ENCODE measurements at places on chromosomes 2 and 18.

DNA sequence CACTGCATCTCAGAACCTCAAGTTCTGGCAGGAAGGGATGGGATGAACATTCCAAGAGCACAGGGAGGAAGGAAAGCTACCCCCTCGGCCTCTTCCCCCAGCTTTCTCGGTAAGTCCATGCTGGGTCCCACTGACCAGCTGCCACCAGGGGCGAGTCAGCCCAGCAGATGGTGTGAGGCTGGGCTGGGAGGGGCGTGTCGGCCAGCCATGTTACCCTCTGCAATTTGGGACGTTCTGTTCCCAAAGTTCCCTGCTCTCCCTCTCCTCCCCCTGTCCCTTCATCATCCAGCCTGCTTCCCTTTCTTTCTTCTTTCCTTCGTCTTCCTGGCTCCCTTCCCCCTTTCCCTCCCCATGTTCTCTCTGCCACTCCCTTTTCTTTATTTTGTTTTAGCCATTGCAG lies 74.3 kb upstream of the TNP1 start:
- no peak for DNase-seq

DNA sequence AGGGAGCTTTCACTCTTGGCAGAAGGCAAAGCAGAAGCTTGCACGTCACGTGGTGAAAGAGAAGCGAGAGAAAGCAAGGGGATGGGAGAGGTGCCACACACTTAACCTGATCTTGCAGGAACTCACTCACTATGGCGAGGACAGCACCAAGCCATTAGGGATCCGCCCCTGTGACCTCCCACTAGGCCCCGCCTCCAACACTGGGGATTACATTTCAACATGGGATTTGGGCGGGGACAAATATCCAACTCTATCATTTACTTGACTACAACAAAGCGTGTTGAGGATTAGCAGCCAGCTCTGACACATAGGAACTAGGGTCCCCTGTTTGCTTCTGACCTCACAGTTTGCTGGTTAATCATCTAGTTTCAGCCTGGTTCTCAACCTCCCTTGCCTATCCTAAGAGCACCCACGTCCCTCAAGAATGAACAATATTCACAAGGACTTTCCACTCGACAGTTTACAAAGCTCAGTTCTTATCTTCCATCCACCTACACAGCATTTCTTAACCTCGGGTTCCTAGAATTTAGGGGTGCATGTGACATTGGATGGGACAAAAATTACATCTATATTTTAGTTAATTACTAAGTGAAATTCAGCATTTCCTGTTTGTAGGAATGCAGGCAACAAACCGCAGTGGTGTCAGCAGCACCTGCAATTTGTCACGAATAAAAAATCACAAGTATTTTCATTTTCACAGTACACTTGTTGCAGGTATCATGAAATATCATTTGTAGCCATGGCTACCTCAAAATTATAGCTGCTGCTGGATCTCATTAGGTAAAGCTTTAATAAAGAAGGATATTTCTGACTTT lies 36.0 kb downstream of the LBH start:
- DNase-seq = no peak

- DNase-seq = no peak
These were observed 107.1 kb downstream of the UNC80 start for GRCh38 chr2:209878701-209879100.

DNA sequence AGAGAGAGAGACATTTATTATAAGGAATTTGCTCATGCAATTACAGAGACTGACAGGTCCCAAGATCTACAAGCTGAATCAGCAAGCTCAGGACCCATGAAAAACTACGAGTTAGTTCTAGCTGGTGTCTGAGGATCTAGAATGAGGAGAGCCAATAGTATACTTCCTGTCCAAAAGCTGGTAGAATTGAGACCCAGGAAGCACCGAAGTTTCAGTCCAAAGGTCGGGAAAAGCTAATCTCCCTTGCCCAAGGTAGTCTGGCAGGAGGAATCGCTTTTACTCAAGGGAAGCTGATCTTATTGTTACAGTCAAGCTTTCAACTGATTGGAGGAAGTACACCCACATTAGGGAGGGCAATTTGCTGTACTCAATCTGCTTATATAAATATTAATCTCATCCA lies 389.6 kb downstream of the ADCYAP1 start:
- DNase-seq = no peak

- no peak for DNase-seq
These were observed 5.6 kb downstream of the METTL5 start for GRCh38 chr2:169819106-169819505.

DNA sequence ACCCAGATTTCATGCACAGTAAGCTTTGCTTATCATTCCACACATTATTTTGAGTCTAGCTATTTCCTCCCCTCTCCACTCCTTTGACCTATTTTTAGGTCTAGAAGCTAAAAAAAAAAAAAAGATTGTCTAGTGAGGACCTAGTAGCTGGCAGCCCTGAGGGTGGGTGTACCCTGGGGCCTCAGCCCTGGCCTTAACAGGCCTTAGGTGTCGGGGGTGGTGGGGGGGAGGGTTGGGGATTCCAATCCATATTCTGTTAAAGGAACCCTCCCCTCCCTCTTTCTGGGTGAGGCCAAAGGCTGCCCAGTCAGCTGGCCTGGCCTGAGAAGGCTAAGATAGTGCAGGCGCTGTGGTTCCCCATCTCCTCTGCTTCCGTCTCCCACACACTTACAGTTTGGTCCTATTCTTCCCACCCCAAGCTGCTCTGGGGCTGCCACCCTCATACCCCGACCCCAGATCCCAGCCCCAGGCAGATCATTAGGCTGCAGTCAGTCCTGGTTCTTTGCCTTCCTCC lies 65.5 kb upstream of the HK2 start:
- DNase-seq = no peak

DNA sequence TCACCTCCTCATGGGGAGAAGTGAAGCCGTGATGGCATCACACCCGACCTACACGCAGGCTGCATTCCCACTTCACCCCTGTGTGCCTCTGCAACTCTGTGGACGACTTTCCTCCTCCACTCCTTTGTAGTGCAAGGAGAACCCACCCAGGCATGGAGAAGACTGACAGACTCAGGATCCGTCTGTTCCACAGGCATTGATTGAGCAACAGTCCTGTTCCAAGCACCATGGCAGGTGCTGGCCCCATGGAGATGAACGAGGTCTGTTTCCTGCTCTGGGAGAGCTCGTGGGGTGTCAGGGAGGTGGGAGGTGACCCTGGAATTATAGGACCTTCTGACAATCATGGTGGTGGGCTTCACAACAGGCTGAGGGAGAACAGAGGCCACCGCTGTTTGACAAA lies 284.7 kb upstream of the HDAC4 start:
- no peak for DNase-seq

DNA sequence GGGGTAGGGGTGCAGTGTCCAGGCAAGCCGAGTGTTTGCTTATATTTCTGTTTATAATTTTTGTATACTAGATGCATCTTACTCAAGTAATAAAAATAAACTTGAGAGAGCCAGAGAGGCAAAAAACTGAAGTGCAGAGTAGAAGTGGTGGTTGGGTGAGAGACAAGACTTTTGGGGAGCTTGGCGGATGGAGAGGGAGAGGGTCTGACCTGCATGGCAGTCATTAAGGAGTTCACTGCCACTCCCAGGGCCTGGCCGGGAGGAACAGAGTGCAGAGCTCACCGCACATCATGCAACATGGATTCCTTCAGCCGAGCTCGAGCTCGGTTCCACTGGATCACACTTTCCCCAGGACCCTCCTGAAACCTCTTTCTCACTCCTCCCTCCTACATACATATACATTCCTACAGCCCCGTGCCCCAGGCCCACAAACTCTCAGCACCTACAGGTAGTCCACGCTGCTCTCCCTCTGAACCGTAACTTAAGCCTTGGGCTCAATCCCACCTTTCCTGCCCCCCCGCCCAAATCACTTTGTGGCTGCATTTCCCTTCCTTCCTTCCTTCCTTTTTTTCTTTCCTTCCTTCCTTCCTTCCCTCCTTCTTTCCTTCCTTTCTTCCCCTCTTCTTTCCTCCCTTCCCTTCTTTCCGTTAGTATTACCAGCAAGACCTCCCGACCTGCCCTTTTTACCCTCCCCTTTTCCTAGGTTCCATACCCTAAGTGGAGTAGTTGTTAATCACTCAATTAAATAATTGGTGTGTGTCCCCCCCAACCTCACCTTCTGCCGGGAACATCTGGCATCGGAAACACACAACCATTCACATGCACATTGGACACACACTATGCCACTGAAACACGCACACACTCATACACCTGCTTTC lies 37.1 kb upstream of the ATP6V1B1 start:
- no peak for DNase-seq

DNA sequence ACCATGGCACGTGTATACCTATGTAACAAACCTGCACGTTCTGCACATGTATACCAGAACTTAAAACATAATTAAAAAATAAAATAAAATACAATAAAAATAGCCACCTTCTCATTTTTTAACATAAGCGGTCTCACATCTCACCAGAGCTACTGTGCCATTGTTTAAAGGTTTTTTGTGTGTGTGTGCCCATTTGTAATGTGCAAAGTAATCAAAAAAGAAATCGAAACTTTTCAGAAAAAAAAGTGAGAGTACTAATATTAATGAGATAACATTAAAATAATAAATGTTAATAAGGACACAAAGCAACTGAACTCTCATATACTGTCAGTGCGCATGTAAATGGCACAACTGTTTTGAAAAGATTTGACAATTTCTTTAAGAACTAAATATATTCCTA lies 60.5 kb downstream of the FANCL start:
- DNase-seq = no peak

DNA sequence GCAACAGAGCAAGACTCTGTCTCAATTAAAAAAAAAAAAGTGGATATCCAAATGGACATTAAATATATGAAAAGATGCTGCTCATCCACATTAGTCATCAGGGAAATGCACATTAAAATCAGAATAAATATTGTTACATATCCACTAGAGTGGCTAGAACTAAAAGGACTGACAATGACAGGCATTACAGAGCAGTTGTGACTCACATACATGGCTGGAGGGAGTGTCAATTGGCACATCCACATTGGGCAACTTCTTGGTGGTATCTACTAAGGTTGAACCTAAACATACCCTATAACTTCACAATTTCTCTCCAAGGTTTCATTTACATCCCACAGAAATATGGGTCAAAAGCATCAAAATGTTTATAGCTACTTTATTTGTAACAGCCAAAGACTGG lies 14.0 kb upstream of the DNER start:
- no peak for DNase-seq

DNA sequence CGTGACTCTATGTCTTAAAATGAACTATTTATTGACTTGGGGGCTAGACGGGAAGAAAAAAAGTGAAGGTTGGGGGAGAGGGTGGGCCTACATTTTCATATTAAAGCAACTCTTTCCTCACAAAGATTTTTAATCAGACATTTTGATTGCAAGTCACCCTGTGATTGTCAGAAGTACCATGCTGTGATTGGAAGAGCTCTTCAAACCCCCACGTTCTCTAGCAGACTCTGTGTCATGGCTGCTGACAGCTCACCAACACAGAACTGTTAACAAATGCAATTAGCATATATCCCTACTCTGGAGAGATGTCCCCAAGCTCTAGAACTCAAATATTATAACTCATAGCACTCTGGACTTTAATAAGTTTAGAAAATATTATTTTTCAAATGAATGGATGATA lies 428.4 kb upstream of the DCC start:
- DNase-seq = no peak

DNA sequence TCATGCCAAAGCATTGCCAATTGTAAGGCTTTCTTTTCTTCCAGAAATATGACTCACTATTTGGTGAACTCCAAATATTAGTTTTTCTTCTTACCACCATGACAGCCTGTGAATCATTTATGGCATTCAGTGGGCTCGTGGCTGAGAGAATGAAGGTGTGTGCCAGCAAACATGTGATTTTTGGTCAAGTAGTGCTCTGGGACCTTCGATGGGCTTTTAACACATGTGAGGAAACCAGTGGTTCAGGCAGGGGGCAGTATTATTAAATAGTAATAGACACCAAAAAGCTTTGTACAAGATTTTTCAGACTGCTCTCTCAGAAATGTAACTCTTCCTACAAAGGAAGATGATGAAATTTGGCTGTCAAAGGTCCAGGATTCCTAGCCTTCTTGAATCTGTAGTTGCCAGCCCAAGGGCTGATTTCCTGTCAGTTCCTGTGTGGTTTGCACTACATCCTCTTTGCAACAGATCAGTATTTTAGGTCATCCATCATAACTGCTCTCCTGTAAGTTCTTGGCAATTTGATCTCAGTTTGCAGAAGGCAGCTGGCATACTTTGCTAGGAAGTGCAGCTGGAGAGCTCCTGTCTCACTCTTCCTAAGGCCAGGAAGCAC lies 64.3 kb downstream of the BABAM2 start:
- DNase-seq = no peak

DNA sequence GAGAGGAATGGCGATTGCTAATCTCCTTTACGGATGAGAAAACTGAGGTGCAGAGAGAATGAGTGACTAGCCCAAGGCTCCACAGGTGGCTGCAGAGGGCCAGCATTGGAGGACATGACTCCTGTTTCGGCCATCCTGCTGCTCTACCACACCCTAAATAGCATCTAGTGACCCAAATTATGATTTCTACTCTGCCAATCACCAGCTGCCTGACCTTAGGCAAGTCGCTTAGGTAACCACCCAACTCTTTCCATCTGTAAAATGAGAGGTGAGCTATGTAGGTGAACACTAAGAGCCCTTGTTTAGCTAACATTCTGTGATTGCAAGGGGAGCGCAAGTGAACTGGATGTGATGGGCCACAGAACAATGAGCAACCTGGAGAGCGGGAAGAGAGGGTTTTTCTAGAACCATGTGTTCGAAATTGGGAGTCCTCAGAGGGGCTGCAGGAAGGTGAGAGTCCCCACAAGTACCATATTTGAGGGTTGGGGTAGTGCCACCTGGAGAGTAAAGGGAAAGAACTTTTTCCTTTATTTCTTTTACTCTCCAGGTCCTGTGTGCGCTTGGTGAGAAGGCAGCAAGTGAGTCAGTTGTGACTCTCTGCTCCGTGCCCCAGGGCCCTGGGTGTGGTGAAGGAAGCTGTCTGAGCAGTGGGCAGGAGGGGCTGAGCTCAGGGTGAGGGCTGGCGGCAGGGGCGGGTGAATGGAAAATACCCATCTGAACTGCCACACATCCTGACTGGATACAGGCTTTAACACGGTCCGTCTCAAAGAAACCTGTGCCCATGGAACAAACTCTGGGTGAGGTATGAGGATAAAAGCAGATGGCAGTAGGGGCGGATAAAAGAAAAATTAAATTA lies 2.4 kb downstream of the CYP27C1 start:
- no peak for DNase-seq

Measured in activated naive CD4-positive, alpha-beta T cell (primary cell).